ENCODE measurements at places on chromosomes 4 and X.

DNA sequence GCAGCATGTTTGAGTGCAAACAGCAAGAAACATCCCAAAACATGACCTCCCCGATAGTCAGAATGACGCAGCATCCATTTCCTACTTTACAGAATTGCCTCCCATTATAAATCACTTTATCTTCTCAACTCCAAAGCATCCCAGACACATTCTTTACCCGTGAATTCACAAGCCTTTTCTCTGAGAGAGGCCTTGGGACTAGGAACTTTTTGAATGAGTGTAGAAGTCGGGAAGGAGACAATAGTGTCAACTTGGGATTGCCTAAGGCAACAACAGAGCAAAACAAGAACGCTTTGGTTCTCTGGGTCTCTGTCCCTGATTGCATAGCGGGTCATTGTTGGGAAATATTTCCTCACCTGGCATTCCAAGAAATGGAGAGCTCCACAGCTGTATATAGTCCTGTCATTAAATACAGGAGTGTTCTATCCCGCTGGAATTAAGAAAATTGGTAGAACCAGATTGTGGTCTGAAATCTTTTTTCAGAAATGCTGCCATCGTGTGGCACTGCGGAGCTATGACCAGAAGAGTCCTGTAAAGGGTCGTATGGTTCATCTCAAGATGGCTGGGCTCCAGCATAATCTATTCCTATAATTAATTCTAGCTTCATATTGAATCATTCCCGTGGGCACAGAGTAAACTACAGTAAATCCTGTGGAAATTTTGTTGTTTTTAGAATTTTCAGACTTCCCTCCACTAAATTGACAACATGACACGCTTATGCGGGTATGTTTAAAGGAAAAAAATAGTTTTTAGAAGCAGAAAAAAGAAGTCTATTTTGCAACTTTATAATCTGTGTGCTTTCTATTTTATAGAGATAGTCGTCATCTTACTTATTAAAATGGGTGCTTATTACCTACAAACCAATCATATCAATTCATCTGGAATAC, 2.0 kb upstream of the SPP1 start:
- DNase-seq = peak; percentile 73

DNA sequence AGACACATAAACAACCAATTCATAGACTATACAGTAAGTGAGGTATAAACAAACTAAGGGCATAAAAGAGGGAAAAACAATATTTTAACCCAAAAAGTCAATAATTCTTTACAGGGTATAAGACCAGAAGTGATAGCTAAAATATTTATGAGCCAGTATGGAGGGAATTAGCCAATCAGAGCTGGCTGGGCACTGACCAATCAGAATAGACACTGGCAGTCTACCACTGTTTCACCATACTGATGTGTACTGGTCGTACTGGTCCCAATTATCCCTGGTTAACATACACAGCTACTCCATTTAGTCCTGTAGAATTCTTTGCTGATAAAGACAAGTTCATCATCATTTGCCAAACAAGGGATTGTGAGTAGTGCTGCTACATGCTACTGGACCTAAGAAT, 9.8 kb upstream of the SLC9B1 start:
- DNase-seq = no peak

- DNase-seq = no peak
Measured at GRCh38 chrX:96889726-96890125, 6.0 kb downstream of the RPA4 start.

- no peak for DNase-seq
Measured at GRCh38 chrX:41932885-41933284, 9.5 kb upstream of the CASK start.

DNA sequence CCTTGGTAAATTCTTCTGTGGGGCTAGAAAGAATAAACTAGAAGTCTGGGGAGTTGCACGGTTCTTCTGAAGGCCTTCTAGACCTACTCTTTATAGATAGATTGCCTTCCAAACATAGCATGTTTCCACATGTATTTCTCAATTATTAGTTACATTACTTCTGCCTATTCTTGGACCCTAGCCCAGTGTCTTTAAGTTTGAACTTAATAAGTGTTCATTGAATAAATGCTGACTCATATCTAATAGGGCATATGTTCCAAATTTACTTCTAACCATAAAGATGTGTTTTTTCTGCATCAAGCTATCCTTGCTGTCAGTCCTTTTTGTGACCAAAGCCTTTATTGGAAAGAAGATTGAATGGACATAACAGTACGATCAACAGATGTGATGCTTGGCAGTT, 503.6 kb upstream of the ZFP42 start:
- no peak for DNase-seq

DNA sequence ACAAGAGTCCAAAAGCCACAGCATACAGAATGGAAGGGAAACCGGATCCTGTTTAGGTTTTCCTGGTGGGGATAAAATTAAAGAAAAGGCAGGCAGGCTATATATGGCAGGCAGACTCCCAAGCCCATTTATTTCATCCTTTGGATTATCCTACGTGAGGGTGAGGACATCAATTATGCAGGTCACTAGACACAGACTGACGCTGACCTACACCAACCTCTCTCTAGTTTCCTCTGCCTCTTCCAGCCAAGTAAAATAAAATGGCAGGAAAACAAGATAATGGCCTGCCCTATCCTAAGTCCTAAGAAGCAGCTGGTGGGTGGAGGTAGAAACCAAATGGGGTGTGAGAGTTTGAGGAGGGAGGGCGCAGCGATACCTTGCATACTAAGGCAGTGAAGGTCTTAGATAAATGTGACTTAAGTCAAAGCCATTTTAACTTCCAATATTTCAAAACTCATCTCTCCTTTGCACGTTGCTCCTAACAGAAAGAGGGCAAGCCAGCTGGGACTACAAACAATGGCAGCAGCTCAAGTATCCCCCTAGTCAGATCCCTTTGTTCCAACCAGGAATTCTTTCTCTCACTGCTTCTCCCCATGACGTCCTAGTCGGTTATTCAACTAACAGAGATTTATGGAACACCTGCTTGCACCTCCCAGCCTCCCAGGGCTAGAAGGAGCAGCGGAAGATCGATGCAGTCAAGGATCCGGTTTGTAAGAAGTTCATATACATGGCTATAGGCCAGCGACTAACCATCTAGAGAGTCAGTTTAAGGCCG, 72.8 kb downstream of the IRF2 start:
- no peak for DNase-seq

DNA sequence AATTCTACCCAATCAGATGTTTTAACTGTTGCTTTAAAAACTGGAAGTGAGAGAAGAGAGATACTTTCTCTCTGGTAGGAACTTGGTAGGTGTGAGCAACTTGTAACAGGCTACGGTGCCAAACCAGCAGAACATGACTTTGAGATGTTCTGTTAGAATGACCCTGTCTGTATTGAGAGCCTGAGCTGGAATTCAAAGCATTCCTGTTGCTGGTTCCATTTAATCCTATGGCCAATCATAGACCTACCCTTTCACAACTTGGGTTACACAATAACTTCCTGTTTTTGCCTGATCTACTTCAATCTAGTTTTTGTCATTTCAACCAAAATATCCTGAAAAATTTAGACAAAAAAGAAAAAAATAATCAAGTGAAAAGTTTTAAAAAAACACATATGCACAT, 1.7 kb upstream of the PRRG1 start:
- peak; percentile 52 for DNase-seq

- DNase-seq = no peak
Measured at GRCh38 chrX:129846716-129847115, 3.0 kb upstream of the ZDHHC9 start.

- DNase-seq = no peak
Measured at GRCh38 chr4:136934601-136935000, 597.7 kb downstream of the PCDH18 start.

DNA sequence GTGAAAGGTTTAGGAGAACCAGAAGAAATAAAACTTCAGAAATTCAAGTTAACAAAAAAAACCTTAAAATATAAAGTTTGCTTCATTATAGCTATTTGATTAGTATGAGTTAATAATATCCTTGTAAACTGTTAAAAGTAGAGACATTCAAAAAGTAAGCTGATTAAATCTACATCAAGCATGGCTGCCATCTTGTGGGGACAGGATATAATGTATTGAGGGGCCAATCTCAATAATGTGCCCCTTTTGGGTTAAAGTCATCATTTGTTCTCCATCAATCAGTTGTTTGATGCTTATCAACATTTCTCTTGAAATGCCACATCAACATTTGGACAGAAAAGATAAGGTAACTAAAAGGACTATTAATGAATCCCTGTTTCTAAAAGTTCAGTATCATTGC, 4.6 kb upstream of the GRID2 start:
- peak; percentile 21 for DNase-seq

- DNase-seq = no peak
Measured at GRCh38 chrX:16305187-16305586, 137.9 kb downstream of the MAGEB17 start.

DNA sequence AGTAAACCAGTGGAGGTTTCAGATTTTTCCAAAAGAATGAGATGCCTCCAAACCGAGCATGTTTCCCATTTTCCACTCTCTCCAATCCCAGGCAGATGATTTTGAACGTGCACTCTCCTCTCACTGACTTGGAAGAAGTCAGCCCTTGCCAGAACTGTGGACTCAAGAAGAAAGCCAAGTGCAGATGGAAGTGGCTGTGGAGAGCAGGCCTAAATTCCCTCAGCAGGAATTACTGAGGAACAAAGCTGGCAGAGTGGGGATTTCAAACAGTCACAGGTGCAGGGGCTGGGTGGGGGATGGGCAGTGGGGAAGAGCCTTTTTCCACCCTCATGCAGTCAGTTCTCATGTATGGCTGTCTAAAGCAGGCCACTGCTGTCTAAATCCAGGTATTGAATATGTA, 83.5 kb upstream of the PLAC1 start:
- no peak for DNase-seq

- no peak for DNase-seq
Measured at GRCh38 chr4:3384391-3384770, 57.4 kb upstream of the HGFAC start.

GRCh38 chrX:68750316-68750715, 78.5 kb upstream of the EFNB1 start:
- no peak for DNase-seq

- DNase-seq = no peak
Measured at GRCh38 chrX:34909151-34909550, 33.4 kb upstream of the FAM47B start.

DNA sequence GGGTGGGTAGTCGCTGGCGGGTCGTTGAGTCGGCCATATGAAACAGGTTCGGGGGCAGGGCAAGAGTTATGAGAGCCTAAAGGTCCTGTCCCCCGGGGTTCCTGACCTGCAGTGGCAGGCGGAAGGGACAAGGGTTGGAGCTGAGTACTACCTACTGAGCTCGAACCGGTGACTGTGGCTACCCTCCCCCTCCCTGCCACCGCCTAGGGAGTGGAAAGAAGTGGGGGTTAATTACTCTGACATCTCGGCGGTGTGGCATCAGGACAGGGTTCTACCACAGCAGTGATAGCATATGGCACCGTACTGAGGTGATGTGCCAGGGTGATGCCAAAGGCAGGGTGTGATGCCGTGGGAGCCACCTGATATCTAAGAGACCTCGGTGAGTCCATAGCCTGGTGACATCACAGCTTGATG, 307 bp downstream of the ATG4A start:
- DNase-seq = peak; percentile 8

DNA sequence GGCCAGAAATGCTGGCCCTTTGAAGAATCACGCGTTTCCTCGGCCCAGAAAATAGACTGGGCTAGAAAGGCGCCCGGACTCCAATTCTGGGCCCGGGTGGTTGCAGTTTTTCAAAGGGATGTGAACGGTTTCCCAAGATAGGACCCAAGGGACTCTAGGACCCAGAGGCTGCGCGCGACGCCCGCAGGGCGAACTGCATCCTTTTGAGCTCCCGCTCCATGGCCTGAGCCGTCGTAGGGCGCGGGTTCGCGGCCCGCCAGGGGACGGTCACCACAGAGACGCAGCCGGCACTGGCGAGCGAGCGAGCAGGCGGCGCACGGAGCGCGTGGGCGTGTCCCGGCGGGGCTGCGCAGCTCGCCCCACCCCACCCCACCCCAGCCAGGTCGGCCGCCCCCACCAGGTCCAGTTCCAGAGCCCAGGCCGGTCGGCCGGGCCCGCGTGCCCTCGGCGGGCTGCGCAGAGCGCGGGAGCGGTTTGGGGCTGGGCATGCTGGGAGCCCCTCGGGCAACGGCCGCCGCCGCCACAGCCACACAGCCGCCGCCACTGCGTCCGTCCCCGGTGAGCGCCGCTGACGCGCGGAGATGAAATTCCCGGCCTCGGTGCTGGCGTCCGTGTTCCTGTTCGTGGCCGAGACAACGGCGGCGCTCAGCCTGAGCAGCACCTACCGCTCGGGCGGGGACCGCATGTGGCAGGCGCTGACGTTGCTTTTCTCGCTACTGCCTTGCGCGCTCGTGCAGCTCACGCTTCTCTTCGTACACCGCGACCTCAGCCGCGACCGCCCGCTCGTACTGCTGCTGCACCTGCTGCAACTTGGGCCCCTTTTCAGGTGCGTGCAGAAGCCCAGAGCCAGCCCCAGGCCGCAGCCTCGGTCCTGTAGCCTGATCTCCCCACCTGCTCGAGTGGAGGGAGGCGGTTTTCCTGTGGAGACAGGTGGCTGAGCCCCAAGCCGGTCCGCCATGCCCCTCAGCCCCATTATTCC, at the start of gene XK:
TSS of gene XK (plus strand) at position 411 of the 979 bp plus-strand sequence. CDS start at position 582, 171 bp downstream.
- peak; percentile 67 for DNase-seq

GRCh38 chr4:128307123-128307571, 19.5 kb upstream of the PGRMC2 start:
- no peak for DNase-seq

- peak; percentile 74 for DNase-seq
Measured at GRCh38 chrX:107775734-107776511, at the start of gene TSC22D3. TSS of gene TSC22D3 (minus strand) at chrX:107775787. CDS start at chrX:107775419, 368 bp downstream.

DNA sequence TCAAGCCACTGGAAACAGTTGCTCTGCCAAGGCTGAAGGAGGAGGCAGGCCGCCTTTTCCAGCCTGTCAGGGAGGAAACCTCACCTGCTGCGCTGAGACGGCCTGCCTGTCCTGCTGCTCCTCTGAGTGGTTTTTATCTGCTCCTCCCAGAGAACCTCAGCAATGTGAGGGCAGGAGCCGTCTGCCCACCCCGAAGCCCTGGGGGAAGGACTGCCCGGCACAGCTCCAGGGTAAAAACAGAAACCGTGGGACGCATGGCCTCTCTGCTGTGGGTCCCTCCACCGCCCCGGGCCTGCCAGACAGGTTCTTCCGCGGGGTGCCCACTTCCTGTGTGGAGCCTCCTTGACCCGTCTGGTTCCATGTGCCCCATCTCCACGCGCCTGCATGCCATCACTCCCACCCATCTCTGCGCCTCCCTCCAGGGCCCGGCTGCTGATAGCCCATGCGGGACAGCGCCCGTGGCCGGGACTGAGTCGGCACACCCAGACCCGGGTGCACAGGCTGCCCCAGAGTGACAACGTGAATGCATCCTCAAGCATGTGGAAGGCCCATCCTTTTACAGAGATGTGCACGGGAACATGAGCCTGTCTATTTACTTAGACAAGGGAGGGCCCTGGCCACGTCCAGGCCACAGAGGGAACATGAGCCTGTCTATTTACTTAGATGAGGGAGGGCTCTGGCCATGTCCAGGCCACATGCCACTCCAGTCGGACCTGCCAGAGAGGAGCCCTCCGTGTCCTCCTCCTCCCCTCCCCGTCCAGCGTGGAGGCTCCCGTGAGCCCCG, 4.0 kb upstream of the SLC49A3 start:
- DNase-seq = no peak
